NCI-H524 treated with DMSO at 0.1 percent for 48 hours (cell line): ENCODE measurements at places on chromosomes 2 and 18.

- DNase-seq, result no peak
Measured at GRCh38 chr2:238524426-238524983, 97.8 kb downstream of the ASB1 start.

DNA sequence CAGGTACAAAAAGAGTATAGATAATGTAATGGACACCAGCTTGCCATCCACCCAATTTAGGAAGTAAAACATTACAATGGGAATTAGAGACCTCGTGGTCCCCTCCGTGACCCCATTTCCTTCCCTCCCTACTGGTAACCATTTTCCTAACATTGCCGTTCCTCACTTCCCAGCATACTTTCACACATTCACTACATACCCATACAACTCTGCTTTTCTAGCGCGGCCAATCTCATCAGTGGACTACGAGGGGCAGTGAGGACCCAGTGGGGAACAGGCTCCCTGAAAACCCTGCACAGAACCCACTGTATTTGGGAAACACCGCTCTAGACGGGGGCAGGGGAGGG lies 1.1 kb downstream of the ENOSF1 start:
- DNase-seq, result no peak

GRCh38 chr18:10020171-10020570 lies 106.4 kb downstream of the VAPA start:
- DNase-seq, result no peak

DNA sequence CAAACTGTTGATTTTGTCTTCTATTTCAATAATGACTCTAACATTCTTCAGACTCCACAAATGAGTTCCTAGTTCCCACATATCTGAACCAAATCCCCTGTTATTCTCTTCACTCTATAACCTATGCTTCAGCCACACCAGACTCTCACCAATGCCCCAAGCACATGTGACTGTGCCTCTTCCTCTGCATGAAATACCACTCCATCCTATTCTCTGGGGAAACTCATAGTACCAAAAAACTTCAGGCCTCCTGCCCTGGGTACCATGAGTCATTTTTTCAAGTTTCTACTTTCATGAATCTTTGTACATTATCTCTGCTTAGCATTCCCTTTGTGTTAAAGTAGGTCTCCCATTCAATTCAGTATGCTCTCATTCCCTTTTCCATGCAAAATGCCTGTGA lies 353.2 kb downstream of the ZEB2 start:
- DNase-seq, result no peak

DNA sequence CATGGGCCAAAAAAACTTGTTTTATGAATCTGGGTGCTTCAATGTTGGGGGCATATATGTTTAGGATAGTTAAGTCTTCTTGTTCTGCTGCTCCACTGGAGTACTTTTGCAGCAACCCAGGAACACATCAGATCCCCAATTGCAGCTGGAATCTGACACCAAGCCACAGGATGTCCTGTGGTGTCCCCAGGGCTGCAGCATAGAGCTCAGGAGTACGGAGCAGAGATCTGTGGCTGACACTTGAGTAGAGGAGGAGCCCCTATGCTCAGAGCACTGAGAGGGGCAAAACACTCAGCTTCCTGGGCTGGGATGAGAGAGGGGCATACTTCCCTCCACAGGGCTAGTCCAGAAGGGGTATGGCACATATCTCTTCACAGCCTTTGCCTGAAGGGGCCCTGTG lies 138.9 kb upstream of the ERBB4 start:
- no peak for DNase-seq

DNA sequence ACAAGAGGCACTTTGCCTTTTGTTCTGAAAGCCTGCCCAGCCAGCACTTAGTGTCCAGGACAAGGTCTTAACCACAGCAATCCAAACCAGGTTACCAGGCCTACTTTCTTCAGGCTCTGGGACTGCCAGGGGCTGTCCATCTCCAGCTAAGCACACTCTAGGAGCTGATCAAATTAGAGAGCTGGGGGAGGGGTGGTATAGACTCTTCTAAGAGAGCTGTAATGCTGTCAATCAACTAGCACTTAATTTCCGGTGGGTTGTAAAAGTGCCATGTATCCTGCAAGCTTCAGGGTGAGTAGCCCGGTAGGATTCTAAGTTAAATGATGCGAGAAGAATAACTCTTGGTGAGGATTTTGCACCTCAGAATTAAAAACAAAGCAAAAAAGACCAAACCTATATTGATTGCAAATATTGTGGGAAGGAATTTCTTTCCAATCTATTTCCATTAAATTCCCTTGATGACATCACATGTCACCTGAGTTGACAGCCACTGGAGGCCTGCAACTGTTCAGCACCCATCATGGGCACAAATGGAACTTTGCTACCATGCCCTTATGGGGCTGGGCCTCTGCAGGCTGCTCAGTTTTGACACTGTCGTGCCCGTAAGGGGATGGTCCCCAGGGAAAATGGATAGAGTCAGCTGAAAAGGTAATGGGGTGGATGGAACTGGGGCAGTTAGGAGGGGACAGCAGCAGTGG lies 8.7 kb upstream of the COX7A2L start:
- DNase-seq, result no peak

DNA sequence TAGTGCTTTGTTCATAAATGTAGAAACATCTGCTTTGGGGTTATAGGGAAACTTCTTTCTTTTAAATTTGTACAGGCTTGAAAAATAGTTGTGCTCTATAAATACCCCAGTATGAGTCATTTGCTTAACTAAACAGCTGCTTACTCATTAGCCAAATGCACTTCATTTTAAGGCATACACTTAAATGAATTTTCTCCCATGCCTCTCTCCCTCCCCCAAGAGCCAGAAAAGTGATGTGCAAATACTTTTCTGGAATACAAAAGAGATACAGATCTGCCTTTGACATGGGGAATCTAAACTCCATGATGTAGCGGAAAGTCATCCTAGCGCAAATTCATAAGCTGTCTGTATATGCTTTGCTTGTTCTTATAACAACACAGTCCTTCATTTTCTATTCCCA lies 469.4 kb downstream of the DLGAP1 start:
- DNase-seq, result no peak

DNA sequence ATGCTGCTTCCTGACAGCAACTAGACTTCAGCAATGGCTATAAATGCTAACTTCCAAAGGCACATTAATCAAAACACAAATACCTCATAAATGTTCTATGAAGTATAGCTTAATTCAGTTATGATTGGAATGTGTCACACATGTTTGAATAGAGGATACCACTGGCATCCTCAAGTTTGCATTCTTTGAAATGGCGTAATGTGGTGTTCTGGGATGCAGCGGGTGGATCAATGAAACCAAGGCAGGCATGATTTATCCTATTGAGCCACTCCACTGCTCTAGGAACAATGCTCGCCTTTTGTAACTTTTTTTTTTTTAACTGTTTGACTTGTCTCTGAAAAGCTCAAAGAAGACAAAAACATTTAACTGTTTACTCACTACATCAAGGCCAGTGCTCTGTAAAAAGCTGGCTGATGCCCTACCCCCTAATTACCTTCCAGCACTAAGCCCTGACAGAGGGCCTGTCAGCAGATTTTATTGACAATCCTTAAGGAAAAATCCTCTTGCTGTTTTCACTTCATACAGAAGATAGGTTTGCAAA lies 278.8 kb upstream of the SESTD1 start:
- no peak for DNase-seq

- no peak for DNase-seq
Measured at GRCh38 chr2:168594778-168595177, 138.7 kb downstream of the CERS6 start.

DNA sequence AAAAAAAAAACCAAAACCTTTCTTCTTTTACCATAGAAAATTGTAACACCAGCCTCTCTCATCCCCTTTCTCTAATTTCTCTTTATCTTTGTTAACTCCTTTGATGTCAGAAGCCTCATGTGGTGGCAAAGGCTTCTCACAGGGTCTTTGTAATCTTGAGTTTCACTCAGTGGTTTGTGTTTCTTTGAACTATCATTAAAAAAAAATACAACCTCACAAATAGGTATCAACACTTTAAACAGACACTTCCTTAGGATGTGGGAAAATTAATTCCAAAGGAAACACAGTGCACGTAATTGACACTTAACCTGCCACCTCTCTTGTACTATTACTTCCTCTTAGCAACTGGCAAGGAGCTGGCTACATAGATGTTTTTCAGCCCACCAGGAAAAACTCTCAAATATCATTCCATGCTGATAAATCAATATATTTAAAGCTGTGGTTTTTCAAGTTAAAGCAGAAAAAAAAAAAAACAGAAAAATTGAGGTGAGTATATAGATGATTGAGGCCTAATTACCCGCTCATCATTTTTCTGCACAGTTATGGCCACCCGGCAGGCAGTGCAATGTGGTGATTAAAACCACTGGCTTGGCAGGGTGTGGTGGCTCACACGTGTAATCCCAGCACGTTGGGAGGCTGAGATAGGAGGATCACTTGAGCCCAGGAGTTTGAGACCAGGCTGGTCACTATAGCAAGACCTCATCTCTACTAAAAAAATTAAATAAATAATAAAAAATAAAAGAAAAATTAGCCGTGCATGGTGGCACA lies 193.5 kb downstream of the MYO3B start:
- DNase-seq, result no peak

DNA sequence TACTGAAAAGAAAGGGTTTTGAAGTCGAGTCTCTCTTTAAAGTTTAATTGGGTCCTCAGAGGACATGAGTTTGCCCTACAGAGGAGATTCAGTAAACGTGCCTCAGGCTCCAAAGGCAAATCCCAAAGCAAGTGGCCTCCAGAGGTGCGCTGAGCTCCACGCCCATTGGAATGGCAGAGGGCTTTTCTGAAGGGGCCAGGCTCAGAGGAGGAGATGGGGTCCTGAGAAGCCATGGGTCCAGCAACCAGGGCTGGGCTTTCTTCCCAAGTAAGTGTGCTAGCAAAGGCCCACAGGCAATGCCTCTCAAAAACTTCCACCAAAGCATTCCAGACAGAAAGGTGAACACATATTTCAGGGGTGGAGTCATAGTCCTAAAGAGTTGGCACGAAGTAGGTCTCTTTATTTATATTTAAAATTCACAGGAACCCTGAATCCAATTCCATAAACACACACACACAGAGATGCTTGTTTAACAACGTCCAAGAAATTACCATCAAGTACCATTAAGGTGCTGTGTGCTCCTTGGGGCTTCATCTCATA lies 93.0 kb upstream of the SH3BP4 start:
- no peak for DNase-seq

DNA sequence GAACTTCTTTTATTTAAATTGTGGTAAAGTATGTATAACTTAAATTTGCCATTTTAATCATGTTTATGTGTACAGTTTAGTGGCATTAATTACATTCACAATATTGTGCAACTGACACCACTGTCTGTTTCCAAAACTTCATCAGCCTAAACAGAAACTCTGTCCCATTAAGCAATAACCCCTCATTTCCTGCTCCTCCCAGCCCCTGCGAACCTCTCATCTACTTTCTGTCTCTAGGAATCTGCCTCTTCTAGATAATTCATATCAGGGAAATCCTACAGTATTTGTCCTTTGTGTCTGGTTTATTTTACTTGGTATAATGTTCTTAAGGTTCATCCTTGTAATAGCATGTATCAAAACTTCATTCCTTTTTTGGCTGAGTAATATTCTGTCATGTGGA lies 75.1 kb downstream of the BOLA3 start:
- DNase-seq, result no peak

GRCh38 chr2:158822193-158822592 lies 27.1 kb downstream of the DAPL1 start:
- DNase-seq, result no peak

GRCh38 chr18:74012954-74013630 lies 134.5 kb downstream of the FBXO15 start:
- no peak for DNase-seq

- peak; percentile 17 for DNase-seq
Measured at GRCh38 chr2:241105641-241106040, 3.6 kb upstream of the MTERF4 start.

DNA sequence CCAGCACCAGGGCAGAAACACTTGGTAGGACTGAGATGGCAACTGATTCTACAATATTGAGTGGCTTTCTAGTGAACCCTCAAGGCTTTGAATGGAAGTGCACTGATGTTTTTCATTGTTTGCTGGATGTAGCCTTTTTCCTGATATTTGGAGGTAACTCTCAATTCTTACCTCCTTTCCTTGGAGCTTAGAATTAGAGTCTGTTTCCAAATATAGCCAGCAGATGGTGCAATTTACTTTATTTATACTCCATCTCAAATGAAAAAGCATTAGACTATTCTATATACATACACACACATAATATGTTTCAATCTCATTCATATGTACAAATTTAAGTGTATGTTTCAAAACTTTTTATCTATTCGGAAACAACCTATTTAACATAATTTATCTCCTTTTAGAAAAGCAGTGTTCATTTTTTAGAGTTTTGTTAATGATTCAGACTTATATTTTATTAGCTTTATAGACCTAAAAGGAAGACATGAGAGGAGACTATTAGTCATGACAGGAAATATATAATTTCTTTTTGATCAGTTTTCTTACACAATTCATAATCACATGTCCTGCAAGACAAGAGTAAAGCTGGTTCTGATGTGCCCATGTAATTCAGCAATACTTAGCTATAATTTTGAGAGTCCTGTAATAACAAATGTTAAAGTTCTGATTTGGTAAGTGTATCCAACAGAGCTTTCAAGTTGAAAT lies 124.8 kb downstream of the NUP35 start:
- no peak for DNase-seq

- no peak for DNase-seq
Measured at GRCh38 chr18:47436871-47437270, 185.4 kb upstream of the SKOR2 start.

- DNase-seq, result no peak
Measured at GRCh38 chr2:182445391-182445965, 18.6 kb upstream of the PDE1A start.

DNA sequence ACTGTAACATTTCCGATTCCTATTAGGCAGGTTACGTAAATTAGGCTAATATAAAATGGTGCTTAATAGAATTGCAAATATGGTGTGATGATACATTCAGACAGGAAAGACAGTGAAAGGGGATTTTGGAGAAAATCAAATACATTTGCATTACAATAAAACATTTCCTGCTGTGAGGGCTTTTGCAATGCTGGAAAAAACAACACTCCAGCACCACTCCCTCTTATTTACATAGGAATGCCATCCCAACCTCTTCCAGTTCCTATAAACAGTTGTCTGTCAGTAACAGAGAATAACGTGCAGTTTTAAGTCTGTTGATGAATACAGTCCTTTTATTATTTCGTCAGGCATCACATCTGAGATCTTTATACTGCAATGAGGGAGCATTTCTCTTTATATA lies 298.8 kb upstream of the FANCL start:
- no peak for DNase-seq

GRCh38 chr18:9575558-9575957 lies 38.8 kb downstream of the PPP4R1 start:
- peak; percentile 7 for DNase-seq

- DNase-seq, result peak; percentile 90
Measured at GRCh38 chr18:49862656-49863385, 49.5 kb upstream of the ACAA2 start.

- DNase-seq, result no peak
Measured at GRCh38 chr2:153890576-153890975, 18.9 kb downstream of the GALNT13 start.
